ENCODE measurements at places on chromosomes 2 and 18.

GRCh38 chr2:98093611-98094010 lies 6.6 kb downstream of the VWA3B start:
- DNase-seq: no peak

DNA sequence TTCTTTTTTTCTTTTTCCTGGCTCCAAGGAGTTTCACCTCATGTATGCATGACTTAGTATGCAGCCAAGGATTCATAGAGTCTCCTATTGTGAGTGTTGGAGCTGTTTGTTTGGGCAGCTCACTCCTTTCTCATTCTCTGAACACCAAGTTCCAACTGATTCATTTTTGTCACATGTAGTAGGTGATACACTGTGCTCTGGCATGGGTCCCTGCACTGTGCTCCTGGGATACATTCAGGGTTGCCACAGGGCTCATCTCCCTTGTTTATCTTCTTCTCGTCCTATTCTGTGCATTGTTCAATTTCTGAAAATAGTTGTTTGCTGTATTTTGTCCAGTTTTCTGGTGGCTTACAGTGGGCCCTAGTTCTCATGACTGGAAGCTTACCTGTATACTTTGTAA lies 96.8 kb downstream of the ZNF407 start:
- no peak for DNase-seq

- no peak for DNase-seq
These were observed 430.2 kb downstream of the GALR1 start for GRCh38 chr18:77679869-77680268.

DNA sequence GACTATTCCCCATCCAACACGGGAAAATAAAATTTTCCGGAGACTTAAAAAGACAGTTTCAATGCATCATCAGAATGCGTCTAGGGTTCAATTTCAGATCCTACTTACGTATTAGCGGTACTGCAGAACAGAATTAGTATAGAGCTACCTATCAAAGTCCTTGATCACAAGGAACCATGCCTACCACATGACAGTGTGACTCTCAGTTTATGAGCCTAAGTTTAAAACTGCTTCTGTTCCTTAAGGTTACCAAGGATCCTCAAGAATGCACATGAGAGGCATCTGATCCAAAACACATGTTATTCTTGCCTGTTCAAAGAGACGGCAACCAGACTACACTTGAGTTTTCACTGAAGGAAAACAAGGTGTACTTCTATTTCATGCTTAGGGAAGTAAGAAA lies 369.7 kb downstream of the EPHA4 start:
- DNase-seq: no peak

DNA sequence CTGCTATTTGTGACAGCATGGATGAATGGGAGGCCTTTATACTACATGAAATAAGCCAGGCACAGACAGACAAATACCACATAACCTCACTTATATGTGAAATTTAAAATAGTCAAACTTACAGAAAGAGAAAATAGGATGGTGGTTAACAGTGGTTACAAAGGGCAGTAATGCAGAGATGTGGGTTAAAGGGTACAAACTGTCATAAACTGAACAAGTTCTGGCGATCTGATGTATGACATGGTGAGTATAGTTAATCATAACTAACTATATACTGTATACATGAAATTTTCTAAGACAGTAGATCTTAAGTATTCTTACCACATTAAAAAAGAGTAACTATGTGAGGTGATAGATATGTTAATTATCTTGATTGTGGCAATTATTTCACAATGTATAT lies 558.1 kb upstream of the ZNF804A start:
- DNase-seq: no peak

GRCh38 chr18:27674411-27674810 lies 489.3 kb upstream of the CHST9 start:
- DNase-seq: no peak

DNA sequence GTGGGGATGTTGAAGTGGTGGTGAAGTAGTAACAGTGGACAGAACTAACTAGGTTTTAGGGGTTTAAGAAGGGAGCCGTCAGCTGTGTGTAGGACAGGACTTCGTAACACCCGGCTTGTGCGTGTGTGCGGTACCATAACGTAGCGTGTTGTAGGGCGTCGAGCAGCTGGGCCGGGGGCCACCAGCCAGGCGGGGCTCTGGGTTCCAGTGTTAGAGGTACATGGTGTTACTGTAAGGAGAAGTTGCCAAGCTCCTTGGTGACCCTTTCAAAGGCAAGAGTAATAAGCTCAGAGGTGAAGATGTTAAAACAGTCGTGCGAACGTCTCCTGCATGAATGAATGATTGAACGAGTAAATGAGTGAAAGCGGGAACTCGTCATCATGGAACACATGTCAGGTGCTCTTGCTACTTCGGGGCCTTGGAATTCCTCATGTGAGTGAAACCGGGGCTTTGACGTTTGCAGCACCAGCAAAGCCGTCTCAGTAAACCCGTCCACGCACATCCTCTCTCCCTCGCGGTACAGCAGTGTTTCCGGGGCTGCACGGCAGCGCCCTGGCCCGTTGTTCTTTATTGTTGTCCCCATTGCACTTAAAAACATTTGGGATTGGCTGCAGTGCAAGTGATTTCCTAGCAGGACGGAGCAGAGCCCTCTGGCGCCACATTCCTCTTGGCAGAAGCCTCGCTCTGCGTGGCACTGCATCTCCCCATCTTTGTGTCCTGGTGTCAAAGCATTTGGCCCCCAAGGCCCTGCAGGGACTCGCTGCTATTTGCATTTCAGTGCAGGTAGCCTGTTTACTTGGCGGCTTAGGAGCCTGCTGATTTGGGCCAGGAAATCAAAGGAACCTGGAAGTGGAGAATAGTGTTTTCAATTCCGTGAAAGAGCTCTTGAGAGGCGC lies 115.0 kb downstream of the GBX2 start:
- DNase-seq: no peak

DNA sequence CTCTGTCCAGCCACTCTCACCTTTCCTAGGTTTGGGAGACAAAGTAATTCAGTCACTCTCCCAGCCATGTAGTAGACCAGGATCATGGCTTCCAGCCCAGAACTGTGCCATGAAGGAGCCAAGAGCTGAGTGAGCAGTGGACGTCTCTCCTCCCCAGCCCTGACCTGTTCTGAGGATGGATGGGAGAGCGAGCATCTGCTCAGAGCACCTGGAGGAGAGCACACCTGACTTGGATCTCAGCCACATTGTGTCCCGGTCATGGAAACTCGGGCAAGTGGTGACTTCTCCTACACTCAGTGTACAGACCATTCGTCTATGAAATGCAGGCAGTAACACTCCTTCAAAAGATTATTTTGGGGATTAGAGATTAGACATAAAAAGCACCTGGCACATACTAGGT lies 299.7 kb downstream of the TNS1 start:
- DNase-seq: no peak

DNA sequence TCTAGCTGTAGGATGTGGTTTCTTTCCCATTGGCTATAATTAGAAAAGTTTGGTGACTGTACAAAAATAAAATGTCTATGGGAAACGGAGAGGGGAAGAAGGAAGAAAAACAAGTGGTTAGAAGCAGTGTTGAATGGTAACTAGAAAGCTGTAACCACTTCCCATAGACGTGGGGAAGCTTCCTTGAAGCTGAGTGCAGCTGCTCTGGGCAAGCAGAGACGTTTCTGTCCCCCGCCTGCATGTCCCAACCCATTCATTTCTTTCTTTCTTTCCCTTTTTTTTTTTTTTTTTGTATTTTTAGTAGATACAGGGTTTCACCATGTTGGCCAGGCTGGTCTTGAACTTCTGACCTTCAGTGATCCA lies 367.8 kb upstream of the HS6ST1 start:
- no peak for DNase-seq

- DNase-seq: no peak
These were observed 377.4 kb downstream of the SETBP1 start for GRCh38 chr18:45057955-45058600.

GRCh38 chr2:66452214-66452613 lies 17.3 kb downstream of the MEIS1 start:
- DNase-seq: no peak

GRCh38 chr2:437756-438393 lies 150.0 kb upstream of the ALKAL2 start:
- DNase-seq: peak; percentile 52

GRCh38 chr18:8503248-8503647 lies 106.0 kb upstream of the RAB12 start:
- no peak for DNase-seq

- no peak for DNase-seq
These were observed 3.8 kb upstream of the ANKRD53 start for GRCh38 chr2:70974592-70974991.

DNA sequence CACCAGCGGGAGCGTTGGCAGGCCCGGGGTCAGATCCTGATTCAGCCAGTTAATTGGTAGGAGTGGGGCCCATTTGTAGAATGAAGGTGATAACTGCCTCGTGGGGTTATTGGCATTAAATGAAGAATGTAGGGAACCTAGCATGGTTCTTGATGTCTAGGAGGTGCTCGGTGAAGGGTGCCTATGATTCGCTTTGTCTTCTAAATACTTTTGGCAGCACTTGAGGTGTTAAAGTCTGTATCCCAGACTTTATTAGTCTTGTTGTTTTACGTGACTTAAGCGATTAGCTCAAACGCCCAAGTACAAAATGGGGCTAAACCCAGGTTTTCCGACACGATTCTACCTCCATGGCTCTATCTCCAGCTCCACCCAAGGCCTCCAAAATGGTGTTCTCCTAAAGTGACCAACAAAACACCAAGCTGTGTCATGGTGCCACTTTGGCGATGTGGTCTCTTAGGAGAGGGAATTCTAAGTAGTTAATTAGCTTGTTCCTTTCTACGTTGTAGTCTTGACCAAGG lies 980 bp upstream of the PPP4R1 start:
- DNase-seq: no peak

DNA sequence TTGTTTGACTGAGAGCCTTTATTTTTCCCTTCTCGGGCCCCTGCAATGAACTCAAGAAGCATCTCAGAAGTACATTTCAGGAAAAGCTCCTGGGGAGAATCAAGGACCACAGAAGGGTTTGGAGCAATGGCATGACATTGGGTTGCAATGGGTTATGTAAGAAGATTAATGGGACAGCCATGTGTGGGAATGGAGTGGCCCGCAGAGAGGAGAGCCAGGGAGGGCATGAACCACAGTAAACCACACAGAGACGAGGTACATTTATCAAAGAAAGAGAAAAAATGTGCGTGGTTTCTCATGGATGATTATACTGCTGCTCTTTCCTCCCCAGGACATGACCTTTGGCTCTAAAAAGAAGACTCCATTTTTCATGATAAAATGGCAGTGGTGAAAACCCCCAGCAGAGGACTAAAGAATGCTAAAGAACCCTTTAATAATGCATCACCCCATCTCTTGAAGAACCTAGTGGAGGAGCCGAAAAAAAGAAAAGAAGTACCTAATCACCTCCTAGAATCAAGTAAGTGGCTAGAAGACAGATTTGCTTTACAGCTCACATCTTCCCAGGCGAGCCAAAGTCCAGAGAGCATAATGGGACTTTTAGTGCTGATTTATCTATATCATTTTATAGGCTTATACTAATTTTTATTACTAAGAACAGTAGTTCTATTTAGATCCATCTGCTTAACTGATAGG lies 1.7 kb downstream of the CFAP221 start:
- DNase-seq: no peak

- no peak for DNase-seq
These were observed 7.9 kb downstream of the SS18 start for GRCh38 chr18:26082475-26082874.

- no peak for DNase-seq
These were observed 90.5 kb upstream of the TMEM247 start for GRCh38 chr2:46388881-46389280.

GRCh38 chr18:33291539-33291938 lies 149.0 kb downstream of the CCDC178 start:
- no peak for DNase-seq

GRCh38 chr18:70279470-70279869 lies 9.4 kb upstream of the SOCS6 start:
- no peak for DNase-seq

- DNase-seq: no peak
These were observed 31.2 kb upstream of the C1GALT1C1L start for GRCh38 chr2:43707255-43708015.

- DNase-seq: no peak
These were observed 176.2 kb downstream of the TRABD2A start for GRCh38 chr2:84704505-84705244.

- no peak for DNase-seq
These were observed 48.0 kb downstream of the NAT8 start for GRCh38 chr2:73594251-73594650.

- DNase-seq: no peak
These were observed 137.8 kb downstream of the ZAP70 start for GRCh38 chr2:97851172-97851571.

- no peak for DNase-seq
These were observed 24.9 kb upstream of the PID1 start for GRCh38 chr2:229296016-229296415.

- DNase-seq: no peak
These were observed 2.0 kb downstream of the SLC66A3 start for GRCh38 chr2:11157296-11157695.

DNA sequence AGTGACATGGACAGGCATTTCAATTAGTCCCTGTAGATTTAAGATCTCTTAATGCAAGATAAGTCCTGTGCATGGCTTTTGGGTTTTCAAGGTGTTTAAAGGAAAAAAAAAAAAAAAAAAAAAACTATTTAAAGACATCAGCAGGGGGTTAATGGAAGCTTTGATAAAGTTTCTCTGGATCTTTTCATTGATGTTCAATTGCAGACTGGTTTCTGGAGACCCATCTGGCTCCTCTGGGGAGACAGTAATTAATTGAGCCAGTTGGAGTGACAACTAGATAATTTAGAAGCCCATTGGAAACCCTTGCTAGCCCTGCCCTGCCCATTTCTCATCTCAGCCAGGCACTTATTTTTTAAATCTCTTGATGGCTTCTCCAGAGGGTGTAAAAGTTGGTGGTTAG lies 98.7 kb downstream of the EPHA4 start:
- no peak for DNase-seq

GRCh38 chr2:164028814-164029534 lies 293.2 kb upstream of the FIGN start:
- DNase-seq: no peak

- no peak for DNase-seq
These were observed 466.4 kb downstream of the TDRD15 start for GRCh38 chr2:21590026-21590690.

GRCh38 chr18:51211552-51211951 lies 14.1 kb upstream of the MEX3C start:
- DNase-seq: peak; percentile 52

- DNase-seq: no peak
These were observed 14.1 kb downstream of the TMEM178A start for GRCh38 chr2:39679805-39680204.

- DNase-seq: no peak
These were observed 306.7 kb upstream of the ACVR2A start for GRCh38 chr2:147538088-147538487.

DNA sequence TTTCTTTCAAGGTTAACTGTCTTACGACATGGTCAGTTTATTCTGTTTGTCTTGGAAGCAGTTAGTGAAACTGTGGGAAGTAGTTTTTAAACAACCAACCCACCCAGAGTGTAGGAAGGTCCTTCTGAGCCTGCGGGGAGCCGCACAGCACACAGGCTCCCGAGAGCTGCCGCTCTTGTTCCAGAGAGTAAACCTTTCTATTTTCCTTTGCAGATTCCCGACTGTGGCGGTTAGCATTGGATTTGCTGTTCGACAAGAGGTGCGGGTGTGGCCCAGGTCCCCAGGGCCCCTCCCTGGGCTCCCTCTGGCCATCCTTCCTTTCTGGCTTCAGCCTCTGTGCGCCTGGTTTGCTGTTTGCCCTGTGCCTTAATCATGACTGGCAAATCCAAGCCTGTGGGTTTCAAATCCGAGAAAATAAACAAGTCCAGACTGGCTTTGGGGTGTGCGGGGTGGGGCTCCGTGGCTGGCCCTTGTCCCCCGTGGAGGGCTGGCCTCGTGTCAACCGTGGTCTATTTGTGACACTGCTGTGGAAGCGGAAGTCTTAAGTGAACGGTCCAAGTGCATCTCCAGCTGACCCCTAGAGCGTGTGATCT lies 30.7 kb downstream of the IMPA2 start:
- DNase-seq: no peak

GRCh38 chr18:68840554-68841263 lies 42.8 kb downstream of the CCDC102B start:
- DNase-seq: no peak
